ENCODE measurements at places on chromosomes 4 and X. TPM values are rescaled to one million over a fixed set of nuclear protein-coding genes. Genes with fewer than 3 reads are reported as not detected.

The MAGEA2B gene
- total RNA-seq, result not detected

The ZNF41 gene
- 12.2 TPM for total RNA-seq

- no peak for DNase-seq
These were observed 230.0 kb downstream of the CAMK2D start for GRCh38 chr4:113531572-113531971.

GRCh38 chr4:62709618-62710252 is 1509.6 kb downstream of the ADGRL3 start:
- peak; percentile 0 for DNase-seq

DNA sequence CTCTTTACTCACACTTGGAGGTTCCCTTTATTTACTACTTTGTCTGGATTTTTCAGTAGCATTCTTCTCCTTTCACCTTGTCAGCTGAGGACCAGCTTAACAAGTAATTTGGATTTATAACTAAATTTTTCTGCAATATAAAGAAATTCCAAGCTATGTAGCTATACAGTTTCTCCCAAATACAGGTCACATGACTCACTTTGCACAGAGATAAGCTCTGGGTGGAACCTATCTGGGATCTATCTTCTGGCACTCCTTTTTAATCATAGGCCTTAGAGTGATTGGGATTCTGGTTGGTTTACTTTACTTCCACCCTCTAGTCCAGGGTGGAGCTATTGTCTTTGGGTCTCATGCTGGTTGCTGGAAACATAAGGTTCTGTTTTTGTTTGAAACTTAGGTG is 34.9 kb upstream of the STK26 start:
- no peak for DNase-seq

DNA sequence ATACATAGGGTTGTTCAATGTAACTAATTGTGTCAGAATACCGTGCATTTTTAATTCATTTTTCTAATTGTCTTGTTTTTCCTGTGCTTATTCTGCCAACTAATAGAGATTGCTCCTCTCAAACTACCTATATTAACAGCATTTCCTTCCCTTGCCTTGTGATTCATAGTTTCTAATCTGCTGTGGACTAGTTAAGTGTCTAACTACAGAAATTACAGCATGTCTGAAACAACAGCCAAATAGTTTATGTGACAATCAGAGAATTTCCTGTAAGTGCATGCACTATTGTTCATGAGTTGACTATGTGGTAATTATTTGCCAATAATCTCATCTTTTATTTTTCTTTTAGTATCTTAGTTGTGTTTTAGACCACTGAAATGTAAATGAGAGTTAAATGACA is 4.1 kb upstream of the SEC24B start:
- DNase-seq, result no peak

DNA sequence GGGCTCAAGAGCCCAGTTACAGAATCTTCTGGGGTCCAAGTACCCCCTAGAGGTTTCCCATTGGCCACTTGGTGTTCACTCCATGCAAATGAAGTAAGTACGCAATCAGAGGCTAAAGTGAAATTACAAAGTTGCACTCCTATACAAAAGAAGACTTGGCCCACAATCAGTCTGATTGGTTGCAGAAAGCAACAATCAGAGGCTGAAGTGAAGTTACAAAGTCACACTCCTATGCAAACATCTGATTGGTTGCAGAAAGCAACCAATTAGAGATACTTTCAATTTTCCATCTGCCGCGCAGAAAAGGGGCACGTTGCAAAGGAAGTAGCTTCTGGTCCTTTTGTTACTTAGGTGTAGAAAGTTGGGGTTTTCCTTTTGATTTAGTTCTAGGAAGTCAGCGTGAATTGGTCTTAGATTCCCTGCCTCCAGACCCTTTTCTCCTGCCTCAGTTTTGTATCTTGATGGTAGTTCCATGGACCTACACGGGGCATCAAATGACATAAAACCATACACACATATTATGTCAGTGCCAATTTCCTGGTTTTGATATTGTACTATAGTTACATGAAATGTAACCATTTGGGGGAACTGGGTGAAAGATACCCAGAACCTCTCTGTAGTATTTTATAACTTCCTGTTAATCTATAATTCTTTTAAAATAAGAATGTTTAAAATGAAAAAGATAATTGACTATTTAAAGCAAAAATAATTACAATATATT is 12.4 kb upstream of the PIN4 start:
- no peak for DNase-seq

The VEGFC gene
- total RNA-seq, result 1.5 TPM

DNA sequence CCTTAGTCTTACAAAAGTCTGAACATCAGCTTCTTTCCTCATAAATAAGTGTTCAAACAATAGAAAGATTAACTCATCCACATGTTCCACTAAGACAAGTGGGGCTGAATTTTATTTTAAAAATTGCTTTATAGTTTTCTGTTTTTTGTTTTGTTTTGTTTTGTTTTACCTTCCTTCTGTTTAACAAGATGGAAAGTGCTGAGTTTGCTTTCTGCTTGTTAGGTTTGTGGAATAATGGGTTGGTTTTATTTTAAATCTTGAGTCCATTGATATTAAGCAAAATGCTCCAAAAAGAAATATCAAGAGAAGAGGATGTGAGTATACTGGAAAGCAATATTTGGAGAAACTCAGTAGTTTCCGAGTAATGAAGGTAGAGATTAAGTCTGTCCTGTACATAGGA is 458.7 kb downstream of the FAT4 start:
- DNase-seq, result no peak

The FABP2 gene
- total RNA-seq, result not detected

- no peak for DNase-seq
These were observed 634.2 kb upstream of the FAT1 start for GRCh38 chr4:187357821-187358220.

The PNMA3 gene
- total RNA-seq, result not detected

The COL4A5 gene
- total RNA-seq, result 19.8 TPM

GRCh38 chrX:42720209-42720608 is 57.8 kb downstream of the PPP1R2C start:
- DNase-seq, result no peak

- no peak for DNase-seq
These were observed 81.5 kb upstream of the BMP3 start for GRCh38 chr4:80948995-80949394.

DNA sequence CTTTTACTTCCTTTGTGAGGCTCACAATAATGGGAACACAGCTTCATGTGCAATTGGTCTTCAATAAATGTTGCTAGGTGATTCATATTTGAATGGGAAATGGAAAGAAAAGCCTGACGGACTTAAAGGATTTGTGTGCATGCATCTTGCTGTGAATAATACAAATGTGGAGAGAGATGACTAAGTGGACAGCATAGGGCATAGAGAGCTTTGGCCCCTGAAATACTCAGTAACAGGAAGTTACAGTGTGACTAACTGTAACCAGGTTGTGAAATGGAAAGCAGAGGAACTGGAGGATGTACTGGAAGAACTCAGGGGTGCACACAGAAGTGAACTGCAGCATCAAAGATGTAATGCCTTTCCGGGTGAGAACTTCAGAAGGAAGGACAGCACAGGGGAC is 206.7 kb downstream of the MGST2 start:
- peak; percentile 4 for DNase-seq

GRCh38 chr4:52939739-52940138 is 77.6 kb downstream of the RASL11B start:
- no peak for DNase-seq

The AMBN gene
- total RNA-seq, result not detected

- peak; percentile 68 for DNase-seq
These were observed 3.0 kb upstream of the CITED1 start for GRCh38 chrX:72308566-72309296.

DNA sequence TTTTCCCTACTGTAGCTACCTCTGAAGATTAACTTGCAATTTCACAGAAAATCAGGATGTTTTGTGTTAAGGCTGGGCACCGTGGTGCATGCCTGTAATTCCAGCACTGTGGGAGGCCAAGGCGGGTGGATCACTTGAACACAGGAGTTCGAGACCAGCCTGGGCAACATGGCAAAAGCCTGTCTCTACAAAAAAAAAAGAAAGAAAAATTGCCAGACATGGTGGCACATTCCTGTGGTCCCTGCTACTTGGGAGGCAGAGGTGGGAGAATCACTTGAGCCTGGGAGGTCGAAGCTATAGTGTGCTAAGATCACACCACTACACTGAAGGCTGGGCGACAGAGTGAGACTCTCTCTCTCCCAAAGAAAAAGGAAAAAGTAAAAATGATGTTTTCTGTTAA is 27.4 kb downstream of the APELA start:
- no peak for DNase-seq

All from Calu3 (cell line).